ENCODE measurements at places on chromosomes 4 and X.
A peak's percentile ranks its signal among the peaks of the same experiment; 100 is the strongest.

- DNase-seq, result peak; percentile 93
Measured at GRCh38 chrX:47540754-47541538, 20.1 kb upstream of the ARAF start.

DNA sequence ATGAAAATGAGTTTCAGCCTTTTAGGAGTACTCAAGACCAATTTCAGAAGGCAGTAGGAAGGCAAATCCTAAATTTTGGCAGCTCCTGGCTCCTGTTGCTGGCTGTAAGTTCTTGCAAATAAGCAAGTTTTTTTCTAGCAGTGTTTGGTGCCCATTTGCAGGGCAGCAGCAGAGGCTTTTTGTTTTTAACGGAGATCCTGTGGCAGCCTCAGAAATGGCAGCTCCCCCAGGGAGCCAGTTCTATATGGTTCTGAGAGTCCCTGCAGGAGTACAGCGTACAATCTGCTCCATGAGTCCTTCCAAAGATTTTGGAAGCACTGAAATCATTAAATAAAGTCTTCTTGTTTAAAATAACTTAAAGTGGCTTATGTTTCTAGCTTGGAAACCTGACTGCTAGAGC lies 171.9 kb downstream of the NDST4 start:
- DNase-seq, result no peak

DNA sequence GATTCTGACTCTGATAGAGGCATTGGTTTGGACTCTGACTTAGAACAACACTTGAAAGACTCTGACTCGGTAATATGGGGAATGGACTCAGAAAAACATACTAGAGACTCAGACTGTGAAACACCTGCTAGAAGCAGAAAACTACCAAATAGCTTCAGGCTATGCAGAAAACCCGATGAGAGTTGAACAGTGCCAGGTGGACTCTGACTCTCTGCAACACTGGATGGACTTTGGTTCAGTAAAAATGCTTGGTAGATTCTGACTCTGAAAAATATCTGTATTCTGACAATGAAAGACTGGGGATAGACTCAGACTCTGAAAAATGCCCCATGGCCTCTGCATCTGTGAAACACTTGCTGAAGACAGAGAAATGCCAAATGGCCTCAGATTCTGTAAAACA lies 215.1 kb upstream of the HDX start:
- DNase-seq, result no peak

GRCh38 chr4:78939667-78940008 lies 400 bp upstream of the PAQR3 start:
- DNase-seq, result no peak

DNA sequence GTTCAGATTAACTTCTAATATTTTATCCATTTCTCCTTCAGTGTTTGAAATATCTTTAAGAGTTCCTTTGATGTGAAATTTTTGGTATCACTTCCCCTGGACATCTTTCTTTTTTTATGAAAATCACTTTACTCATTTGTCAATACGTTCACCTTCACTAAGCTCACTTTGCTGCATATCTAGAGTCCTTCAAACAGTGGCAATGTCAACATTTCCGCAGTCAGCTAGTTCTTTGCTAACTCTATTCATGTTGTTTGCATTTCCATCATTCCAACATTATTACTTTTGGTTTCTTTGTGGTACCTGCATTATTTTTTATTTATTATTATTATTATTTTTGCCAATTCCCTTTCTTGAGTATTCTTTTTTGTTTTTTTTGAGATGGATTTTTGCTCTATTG lies 203.0 kb downstream of the GPAT3 start:
- DNase-seq, result no peak

GRCh38 chr4:120921456-120922380 lies 808 bp downstream of the PRDM5 start:
- peak; percentile 22 for DNase-seq

- DNase-seq, result no peak
Measured at GRCh38 chrX:72030431-72030830, 101.3 kb downstream of the RTL5 start.

- DNase-seq, result peak; percentile 71
Measured at GRCh38 chrX:1453951-1454785, 1.5 kb upstream of the ASMTL start.

- DNase-seq, result no peak
Measured at GRCh38 chr4:74536557-74536956, 91.6 kb downstream of the AREG start.
